Stimulated activated CD4-positive, alpha-beta T cell treated with anti-CD3 and anti-CD28 coated beads, Interleukin-12 subunit alpha, Interleukin-12 subunit beta, amount 100 ng/mL, for 48 hours (primary cell): ENCODE measurements at places on chromosomes 4 and X.

GRCh38 chr4:181431661-181432060 is 811.5 kb upstream of the TENM3 start:
- no peak for DNase-seq

DNA sequence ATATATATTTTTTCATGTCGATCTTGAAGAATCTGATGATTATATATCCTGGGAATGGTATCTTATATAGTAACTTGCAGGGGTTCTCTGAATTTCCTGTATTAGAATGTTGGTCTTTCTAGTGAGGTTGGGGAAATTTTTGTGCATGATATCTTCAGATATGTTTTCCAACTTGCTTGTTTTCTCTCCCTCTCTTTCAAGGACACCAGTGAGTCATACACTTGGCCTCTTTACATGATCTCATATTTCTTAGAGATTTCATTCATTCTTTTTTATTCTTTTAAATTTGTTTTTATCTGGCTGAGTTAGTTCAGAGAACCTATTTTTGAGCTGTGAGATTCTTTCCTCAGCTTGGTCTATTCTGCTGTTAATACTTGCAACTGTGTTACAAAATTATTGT is 27.2 kb upstream of the C4orf17 start:
- no peak for DNase-seq

DNA sequence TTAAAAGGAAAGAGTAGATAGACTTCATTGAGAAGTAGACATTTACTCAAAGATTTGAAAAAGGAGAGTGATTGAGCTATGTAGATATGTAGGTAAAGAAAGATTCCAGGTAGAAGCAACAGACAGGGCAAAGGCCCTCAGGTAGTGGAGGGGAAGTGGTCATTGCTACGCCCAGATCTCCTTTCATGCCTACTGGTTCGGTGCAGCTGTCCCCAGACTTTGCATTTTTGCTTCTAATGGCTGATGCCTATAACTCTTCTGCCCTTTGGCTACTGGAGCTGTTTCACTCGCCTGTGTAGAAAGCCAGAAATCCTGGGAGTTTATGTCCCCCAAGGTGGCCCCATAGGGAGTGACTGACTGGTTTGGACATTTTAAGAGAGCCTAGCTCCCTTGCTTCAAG is 16.9 kb upstream of the ARMCX2 start:
- no peak for DNase-seq

DNA sequence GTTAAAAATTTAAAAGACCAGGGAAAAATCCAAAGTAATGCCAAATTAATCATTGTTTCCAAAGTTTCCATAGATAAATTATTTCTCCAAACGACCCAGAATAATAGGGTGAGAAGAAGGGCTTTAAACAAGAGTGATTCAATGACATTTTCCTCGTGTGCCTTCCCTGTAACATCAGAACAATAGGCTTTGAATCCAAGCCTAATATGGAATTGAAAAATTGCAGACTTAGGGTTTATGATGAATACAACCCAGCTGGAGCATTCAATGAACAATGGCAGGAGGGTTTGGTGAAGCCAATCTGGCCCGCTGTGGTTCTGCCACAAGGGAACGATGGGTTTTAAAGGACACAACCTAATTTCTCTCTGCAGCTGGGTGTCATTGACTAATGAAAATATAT is 94.2 kb downstream of the CBLL2 start:
- DNase-seq, result no peak

GRCh38 chr4:81631958-81632441 is 160.3 kb upstream of the RASGEF1B start:
- no peak for DNase-seq

DNA sequence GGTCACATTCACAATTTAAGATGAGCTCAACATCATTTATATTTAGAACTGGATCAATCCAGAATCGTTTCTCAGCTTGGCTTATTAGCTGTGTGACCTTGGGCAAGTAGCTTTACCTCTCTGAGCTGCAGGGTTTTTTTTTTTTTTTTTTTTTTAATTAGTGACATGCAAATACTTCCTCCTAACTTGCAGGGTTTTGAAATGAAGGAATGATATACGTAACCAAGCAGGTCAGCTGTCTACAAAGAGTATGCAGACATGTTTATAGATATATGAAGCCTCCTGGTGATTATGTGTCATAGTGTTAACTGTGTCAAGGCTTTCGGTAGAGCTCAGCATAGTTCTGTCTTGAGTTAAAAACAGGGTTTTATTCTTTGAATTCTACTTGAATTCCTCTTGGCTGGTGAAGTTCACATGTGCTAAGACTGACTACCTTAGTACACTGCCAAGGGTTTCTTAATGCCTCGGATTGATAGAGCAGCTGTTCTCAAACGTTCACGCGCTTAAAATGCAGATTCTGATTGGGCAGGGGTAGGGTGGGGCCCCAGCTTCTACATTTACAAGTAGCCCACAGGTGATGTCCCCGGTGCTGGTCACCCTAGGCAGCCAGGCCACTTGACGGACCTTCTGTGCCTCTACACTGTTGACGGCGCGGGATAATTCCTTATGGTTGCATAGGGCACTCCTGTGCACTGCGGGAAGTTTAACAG is 654 bp upstream of the STS start:
- DNase-seq, result peak; percentile 8

GRCh38 chr4:88382621-88383020 is 4.0 kb downstream of the HERC6 start:
- peak; percentile 32 for DNase-seq
